Activated CD4-positive, CD25-positive, alpha-beta regulatory T cell (primary cell): ENCODE measurements at places on chromosomes 7 and 10.

GRCh38 chr7:47153058-47153457, 428.9 kb downstream of the TNS3 start:
- no peak for DNase-seq

- no peak for DNase-seq
Observed at GRCh38 chr10:94217411-94217810, 145.3 kb downstream of the NOC3L start.

GRCh38 chr7:4763091-4763793, 12.2 kb upstream of the AP5Z1 start:
- no peak for DNase-seq

GRCh38 chr7:102073931-102074880, 212.5 kb upstream of the SH2B2 start:
- DNase-seq = no peak

GRCh38 chr10:6719561-6719960, 139.5 kb upstream of the PRKCQ start:
- DNase-seq = no peak

GRCh38 chr7:84490661-84491060, 296.1 kb upstream of the SEMA3A start:
- no peak for DNase-seq
